ENCODE measurements at places on chromosomes 16 and 17. TPM values are rescaled to one million over a fixed set of nuclear protein-coding genes. Genes with fewer than 3 reads are reported as not detected.

Gene MYH1
- not detected for total RNA-seq

Gene RHBDF1
- total RNA-seq: 29.2 TPM

Gene BICDL2
- not detected for total RNA-seq

Gene FBXW10B
- total RNA-seq: 0.98 TPM

Gene EVPLL
- total RNA-seq: not detected

Gene TIGD7
- 5.1 TPM for total RNA-seq

Gene PSME3
- total RNA-seq: 109 TPM

Gene CCL17
- total RNA-seq: not detected

Gene RBFOX1
- total RNA-seq: not detected

Gene KRT32
- not detected for total RNA-seq

Gene KRT33A
- not detected for total RNA-seq

Gene MEFV
- total RNA-seq: not detected

Gene TUFM
- 145 TPM for total RNA-seq

Gene C16orf96
- not detected for total RNA-seq

Gene ULK2
- total RNA-seq: 20.3 TPM

Gene EPX
- not detected for total RNA-seq

Gene NT5M
- total RNA-seq: 2.6 TPM

Gene ITGAD
- not detected for total RNA-seq

Gene ACSM2A
- total RNA-seq: not detected

Gene CCDC200
- not detected for total RNA-seq

Gene AXIN2
- 7.5 TPM for total RNA-seq

All from vein endothelial cell (primary cell).